ENCODE measurements at places on chromosomes 5 and 9. TPM values are rescaled to one million over a fixed set of nuclear protein-coding genes. Genes with fewer than 3 reads are reported as not detected.
A peak's percentile ranks its signal among the peaks of the same experiment; 100 is the strongest.

- no peak for DNase-seq
Observed at GRCh38 chr9:81607593-81608288, 81.6 kb downstream of the TLE1 start.

- peak; percentile 4 for DNase-seq
Observed at GRCh38 chr5:148179234-148179824, 11.0 kb downstream of the SPINK14 start.

DNA sequence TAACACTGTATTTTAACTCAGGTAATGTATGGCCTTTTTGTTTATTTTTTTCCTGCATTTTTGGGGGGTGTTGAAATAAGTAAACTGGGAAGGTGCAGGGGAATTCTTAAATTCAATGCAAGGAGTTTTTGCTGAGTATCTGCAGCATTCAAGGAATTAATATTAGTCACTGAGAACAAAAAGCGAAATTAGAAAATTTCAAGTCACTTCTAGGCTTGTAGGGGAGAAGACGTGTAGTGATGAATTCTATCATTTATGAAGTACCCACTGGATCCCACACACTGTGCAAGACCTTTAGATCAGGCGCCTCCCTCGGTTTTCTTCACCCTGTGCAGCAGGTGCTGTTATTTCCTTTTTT is 1.2 kb downstream of the EHMT1 start:
- no peak for DNase-seq

DNA sequence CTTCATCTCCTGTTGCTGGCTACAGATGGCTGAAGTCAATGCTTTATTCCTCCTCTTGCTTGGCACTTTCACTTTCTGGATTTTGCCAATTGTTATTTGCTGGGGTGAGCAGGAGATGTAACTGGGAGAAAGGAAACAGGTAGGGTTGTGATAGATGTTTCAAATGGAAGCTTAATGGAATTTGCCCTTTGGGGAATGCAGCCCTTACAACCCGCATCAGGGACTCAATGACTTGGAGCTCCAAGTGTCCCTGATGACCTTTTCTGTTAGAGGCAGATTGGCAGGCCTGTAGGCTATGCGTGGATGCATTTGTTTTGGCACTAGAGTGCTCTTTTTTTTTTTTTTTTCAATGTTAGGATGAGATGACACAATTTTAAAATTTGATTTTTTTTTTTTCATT is 219.9 kb upstream of the GLRA1 start:
- DNase-seq = no peak

- DNase-seq = no peak
Observed at GRCh38 chr9:105531530-105531929, 26.4 kb upstream of the FKTN start.

DNA sequence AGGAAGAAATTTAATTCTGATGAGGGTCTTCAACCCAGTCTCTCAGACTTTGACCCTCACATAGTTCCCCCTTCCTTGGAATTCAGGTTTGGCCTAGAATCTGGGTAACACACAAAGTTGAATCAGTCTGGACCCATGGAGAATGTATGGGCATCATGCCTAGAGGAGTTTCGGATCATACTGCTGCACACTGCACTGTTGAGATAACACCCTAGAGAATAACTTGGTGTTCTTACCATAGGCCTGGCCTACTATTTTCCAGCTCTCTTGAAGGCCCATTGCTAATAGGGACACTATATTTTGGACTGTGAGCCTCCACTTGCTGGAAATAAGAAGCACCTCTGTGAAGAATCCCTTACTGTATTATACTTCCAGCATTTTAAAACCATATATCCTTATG is 413.5 kb downstream of the PLK2 start:
- no peak for DNase-seq

GRCh38 chr5:181207214-181207959 is 2.4 kb upstream of the TRIM7 start:
- DNase-seq = no peak

DNA sequence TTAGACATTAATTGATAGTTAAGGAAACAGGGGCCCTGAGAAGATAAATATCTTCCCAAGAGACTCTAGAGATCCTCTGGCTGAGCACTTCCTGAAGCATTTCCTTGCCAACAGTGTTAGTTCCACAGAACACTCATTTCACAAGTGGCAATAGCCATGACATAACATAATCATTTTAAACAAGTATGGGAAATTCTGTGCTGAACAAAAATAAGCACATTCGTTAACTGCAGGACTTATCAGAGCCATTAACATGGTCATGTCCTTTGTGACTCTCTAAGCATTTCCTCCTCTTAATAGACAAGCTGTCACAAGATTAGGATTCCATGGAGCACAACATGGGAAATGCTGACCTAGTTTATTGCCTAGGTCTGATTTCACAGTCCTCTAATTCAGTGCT is 184.9 kb downstream of the SNX18 start:
- DNase-seq = no peak

Gene BARHL1
- not detected for total RNA-seq

Gene ITGA2
- 0.13 TPM for total RNA-seq

- DNase-seq = no peak
Observed at GRCh38 chr5:143733665-143734455, 78.1 kb upstream of the HMHB1 start.

- DNase-seq = no peak
Observed at GRCh38 chr5:69449511-69449910, 34.6 kb downstream of the MARVELD2 start.

Gene TAF11L12
- total RNA-seq = not detected

Gene FAM221B
- total RNA-seq = not detected

Gene IFNA13
- total RNA-seq = not detected

DNA sequence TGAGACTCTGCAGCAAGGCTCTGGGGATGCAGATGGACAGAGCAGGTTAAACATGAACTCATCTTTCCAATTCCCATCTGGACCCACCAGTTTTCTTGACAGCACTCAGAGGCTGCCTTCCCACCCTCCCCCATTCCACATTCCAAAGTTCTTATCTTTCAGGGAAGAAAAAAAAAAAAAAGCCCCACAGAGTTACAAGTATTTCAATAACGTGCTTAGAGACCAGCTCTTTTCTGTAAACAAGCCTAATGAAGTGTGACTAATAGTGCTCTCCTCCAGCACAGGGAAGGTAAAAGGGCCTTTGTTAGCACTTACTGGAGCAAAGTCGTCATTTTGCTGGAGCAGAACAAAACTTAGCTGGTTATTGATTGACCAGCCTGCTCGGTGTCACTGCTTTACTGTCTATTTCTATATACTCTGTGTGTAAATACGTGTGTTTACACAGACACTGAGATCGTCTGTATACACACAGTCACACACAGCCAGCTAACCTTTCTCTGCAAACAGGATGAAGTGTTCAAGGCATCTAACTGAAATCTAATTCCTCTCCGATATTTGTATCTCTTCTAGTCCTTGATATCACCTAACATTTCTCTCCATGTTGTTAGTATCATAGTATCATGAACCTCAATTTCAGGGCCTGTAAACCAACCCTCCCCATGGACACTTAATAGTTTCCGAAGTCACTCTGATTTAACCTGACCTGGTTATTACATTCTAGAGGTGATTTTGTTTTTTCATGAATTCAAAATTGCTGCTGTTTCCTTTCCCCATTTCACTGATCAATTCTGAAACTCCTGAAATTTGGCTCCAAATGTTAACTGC is 84.9 kb downstream of the ZNF608 start:
- no peak for DNase-seq

Gene SPOCK1
- 0.77 TPM for total RNA-seq

GRCh38 chr5:171979606-171980005 is 26.8 kb downstream of the FBXW11 start:
- no peak for DNase-seq

DNA sequence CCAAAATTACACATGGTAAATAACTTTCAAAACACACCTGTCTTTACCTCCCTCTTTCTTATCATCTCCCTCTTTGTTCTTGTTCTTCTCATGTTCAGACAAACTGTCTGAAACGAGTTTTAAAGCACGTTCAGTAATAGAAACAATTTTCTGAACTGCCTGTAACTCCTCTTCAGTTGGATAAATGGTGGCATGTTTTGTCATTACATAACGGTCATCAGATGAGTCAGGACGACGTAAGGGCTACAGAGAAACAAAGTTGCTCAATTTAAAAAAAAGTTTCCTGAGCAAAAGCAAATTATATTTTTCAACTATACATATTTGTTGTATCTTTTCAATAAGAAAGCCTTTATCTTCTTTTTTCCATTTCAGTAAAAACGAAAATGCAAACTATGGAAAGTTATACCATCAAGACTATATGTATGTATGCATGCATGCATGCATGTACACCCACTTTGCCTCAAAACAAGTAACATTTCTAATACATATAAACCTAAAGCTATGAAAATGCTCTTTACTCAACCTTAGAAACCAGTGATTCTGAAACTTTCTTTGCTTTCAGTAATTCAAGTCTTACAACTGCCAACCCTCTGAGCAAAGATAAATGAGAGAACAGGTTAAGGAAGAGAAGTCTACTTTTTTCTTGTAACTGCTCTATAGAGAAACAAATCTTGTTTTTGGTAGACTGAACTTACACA is 56.0 kb downstream of the ZFR start:
- no peak for DNase-seq

GRCh38 chr9:70561786-70562395 is 147.4 kb upstream of the KLF9 start:
- no peak for DNase-seq

Gene ZNF608
- 0.77 TPM for total RNA-seq

- no peak for DNase-seq
Observed at GRCh38 chr5:16315501-16315900, 135.9 kb upstream of the MARCHF11 start.

Gene RLN1
- total RNA-seq = 0.80 TPM

- no peak for DNase-seq
Observed at GRCh38 chr9:124006448-124007361, 4.9 kb upstream of the LHX2 start.

All from GM12878 (cell line).